ENCODE measurements at places on chromosomes 5 and 9.

GRCh38 chr5:2704111-2704510 lies 47.4 kb downstream of the IRX2 start:
- peak; percentile 32 for DNase-seq

GRCh38 chr9:68947842-68948569 lies 65.9 kb downstream of the PRKACG start:
- DNase-seq = no peak

DNA sequence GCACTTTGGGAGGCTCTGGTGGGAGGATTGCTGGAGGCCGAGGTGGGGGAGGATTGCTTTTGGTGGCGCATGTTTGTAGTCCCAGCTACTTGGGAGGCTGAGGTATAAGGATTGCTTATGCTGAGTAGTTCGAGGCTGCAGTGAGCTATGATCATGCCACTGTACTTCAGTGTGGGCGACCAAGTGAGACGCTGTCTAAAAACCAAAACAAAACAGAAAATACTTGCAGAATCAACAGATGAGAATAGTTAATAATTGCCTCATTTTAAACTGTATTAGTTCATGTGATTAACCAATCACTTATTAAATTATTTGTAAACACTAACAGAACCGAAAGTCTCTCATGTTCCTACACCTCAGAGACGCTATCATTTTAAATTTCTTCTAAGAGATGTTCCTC lies 118.1 kb downstream of the CCDC171 start:
- DNase-seq = no peak

DNA sequence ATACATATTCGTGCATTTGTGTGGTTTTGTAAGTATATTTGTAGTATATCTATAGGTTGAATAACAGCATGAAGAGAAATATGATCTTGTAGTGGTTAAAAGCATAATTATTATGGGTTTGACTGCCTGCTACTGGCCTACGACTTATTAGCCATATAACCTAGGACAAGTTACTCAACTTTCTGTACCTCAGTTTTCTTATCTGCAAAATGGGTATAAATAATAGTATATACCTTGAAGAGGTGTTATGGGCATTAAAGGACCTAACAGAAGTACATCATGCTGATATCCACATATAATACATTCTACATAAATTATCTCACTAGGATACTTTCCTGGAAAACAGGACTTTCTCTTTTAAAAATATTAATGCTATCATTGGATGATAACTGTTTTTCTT lies 118.3 kb upstream of the ELL2 start:
- no peak for DNase-seq

DNA sequence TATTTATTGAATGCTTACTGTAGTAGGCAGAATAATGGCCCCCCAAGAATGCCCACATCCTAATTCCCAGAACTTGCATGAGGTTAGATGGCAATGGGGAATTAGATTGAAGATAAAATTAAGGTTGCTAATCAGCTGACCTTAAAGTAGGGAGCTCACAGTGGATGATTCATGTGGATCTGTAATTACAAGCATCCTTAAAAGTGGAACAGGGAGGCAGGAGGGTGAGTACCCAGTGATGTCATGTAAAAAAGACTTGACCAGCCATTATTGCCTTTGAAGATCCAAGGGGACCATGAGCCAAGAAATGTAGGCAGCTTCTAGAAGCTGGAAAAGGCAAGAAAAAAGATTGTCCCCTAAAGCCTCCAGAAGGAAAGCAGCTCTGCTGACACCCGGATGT lies 71.4 kb downstream of the GABBR2 start:
- DNase-seq = no peak

GRCh38 chr5:64971513-64971912 lies 202.8 kb downstream of the CWC27 start:
- no peak for DNase-seq

GRCh38 chr9:131420980-131421624 lies 27.2 kb downstream of the PRRC2B start:
- no peak for DNase-seq

Data from SJSA1 (cell line).